ENCODE measurements at places on chromosomes 1 and 21.

- DNase-seq = no peak
Observed at GRCh38 chr1:248821101-248821500, 4.6 kb downstream of the SH3BP5L start.

DNA sequence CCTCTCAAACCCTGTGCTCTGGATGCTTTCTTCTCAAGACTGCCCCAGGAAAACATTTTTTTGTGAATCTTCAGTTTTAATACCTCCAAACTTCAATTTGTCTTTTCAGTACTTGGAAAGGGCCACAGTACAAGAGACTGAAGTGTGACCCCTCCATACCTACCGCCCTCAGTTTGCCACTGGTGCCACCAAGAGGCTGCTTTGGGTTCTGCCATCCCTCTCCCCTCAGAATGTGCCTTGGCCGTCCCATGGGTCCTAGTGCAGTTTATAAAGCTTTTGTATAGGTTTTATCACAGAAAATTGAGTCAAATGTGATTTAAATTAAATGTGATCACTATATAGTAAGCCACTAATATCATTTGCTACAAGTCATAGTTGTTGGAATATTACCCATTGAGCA is 60.8 kb upstream of the PGD start:
- no peak for DNase-seq

GRCh38 chr1:107183011-107183410 is 42.2 kb downstream of the NTNG1 start:
- DNase-seq = no peak

- DNase-seq = no peak
Observed at GRCh38 chr1:229905031-229905545, 161.9 kb upstream of the GALNT2 start.

- no peak for DNase-seq
Observed at GRCh38 chr1:160308451-160309184, 23.7 kb upstream of the PEX19 start.

DNA sequence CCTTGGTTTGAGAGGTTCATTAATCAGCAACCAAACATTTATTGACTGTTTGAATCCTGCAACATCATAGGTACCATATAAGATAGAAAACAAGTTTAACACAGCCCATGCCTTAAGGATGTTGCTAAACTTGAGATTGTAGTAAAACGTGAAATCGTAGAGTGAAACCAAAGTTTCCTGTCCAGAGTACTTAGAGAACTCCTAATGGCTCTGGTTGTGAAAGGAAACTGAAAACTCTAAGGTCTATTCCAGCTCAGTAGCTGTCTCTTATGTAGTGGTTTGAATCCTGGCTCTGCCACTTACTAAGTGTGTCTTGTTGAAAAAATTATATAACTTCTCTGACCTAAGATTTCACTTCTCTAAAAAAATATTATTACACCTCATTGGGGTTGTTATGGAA is 310.9 kb downstream of the NTNG1 start:
- no peak for DNase-seq

- DNase-seq = no peak
Observed at GRCh38 chr1:231557898-231558707, 29.6 kb downstream of the TSNAX start.

- no peak for DNase-seq
Observed at GRCh38 chr1:110511436-110511835, 7.5 kb downstream of the KCNA10 start.

Measured in activated naive CD4-positive, alpha-beta T cell (primary cell).